ENCODE measurements at places on chromosomes 16 and 17.

GRCh38 chr16:31052114-31052513 lies 18.8 kb downstream of the STX4 start:
- DNase-seq: no peak

DNA sequence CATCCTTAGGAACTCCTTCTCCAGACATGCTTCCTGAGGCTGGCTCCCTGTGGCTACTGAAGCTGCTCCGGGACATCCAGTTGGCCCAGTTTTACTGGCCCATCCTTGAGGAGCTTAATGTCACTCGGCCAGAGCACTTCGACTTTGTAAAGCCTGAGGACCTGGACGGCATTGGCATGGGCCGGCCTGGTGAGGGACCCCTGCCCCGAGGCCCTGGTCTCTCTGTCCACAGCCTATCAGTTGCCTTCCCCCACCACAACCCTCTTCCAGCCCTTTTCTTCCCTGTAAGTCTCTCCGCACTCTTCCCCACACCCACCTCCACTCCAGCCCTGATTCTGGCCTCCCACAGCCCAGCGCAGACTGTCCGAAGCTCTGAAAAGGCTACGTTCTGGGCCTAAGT lies 2.0 kb downstream of the TNK1 start:
- no peak for DNase-seq

DNA sequence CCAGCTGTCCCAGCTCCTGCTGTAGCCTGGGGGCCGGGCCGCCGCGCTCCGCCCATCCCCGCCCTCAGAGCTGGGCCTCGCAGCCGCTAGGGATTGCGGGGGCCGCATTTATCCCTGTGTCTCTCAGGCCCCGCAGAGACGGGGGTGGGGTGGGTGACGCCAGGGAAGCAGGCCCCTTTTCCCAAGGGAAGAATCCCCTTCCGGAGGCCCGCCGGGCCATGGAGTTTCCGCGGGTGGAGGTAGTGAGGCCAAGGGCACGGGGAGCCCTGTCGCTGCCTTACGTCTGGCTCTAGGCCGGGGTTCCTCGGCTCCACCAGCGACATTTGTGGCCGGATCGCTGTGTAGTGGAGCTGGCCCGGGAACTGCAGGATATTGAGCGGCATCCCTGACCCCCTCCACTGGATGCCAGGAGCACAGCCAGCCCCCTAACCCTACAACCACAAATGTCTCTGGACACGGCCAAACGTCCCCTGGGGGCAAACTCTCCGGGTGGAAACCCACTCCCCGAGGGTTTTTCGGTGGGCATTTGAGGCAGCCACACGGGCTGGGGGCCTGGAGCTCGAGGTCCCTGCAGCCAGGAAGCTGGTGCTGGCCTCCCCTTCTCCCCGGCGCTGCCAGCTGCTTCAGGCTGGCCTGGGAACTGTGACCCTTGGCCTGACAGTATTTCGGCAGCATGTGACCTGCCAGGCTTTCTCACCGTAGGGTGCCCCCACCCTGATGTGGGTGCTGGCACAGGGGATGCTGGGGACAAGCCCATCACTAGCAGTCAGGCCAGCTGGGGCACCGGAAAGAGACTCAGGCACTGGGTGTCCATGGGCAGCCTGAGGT lies 12.0 kb upstream of the CD300A start:
- DNase-seq: no peak

- DNase-seq: no peak
Observed at GRCh38 chr16:82917886-82918595, 291.3 kb downstream of the CDH13 start.

DNA sequence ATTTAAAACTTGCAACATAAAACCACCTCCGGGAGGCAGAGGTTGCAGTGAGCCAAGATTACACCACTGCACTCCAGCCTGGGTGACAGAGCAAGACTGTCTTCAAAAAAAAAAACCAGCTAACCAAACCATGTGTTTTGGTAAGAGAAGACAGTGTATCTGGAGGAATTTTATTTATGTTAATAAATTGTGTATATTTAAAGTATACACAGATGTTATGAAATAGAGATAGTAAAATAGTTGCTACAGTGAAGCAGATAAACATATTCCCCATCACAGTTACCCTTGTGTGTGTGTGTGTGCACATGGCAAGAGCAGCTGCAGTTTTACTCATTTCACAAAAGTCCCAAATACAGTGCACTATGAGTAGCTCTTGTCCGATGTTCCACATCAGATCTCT lies 54.8 kb upstream of the CRISPLD2 start:
- no peak for DNase-seq
